A673 (cell line): ENCODE measurements at places on chromosomes 6 and 20. TPM values are rescaled to one million over a fixed set of nuclear protein-coding genes. Genes with fewer than 3 reads are reported as not detected.

DNA sequence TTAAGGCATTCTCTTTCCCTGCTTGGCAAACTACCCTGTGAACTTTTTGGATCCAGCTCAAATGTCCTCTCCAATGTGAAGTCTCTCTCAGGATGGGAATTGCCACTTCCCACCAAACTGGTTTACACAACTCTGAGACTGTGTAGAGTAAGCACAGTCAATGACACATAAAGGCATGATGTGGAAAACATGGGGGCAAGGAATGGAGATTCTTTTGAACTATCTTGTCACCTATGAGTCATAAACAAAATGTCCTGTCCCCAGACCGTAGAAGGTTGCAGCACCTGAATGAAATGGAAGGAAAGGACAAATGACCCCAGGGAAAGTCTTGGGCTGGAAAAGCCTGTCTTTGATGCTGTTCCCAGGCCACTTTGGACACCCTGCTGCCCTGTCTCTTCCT lies 11.0 kb upstream of the KIF13A start:
- no peak for DNase-seq

- peak; percentile 49 for DNase-seq
These were observed 158.5 kb downstream of the PHACTR1 start for GRCh38 chr6:12875051-12875450.

- DNase-seq = no peak
These were observed 157.6 kb upstream of the KCNQ5 start for GRCh38 chr6:72464246-72464645.

DNA sequence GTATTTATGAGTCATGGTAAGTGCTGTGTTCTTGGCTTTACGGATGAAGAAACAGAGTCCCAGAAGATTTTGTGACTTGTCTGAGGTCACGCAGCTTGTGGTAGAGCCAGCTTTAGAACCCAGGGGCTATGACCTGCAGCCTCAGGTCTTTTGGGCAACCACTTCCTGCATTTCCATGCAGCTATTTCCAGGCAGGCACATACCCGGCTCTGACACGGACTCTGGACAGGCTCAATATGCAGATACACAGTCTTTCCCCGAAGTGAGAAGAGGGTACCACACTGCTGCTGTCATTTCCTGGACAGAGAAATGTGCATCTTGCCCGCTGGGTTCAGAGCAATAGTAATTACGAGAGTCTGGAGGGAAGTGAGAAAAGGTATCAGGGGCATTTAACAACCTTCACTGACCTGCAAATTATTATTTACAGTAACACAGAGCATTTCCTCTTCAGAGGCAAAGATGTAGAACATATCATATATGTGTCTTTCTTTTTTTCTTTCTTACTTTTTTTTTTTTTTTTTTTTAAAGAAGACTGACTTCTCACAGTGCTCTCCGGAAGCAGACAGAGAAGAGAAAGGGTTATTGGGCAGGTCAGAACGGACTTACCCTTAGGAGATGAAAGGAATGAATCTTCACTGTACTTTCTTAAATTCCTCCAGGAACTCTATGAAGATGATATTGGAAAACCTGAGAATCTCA lies 185.1 kb downstream of the CLIC5 start:
- DNase-seq = no peak

The GSTA3 gene
- total RNA-seq = not detected in 2 replicates

- DNase-seq = no peak
These were observed 32.1 kb downstream of the BEND3 start for GRCh38 chr6:107083047-107083768.

- DNase-seq = no peak
These were observed 232.2 kb upstream of the SULF2 start for GRCh38 chr20:48017509-48017908.

DNA sequence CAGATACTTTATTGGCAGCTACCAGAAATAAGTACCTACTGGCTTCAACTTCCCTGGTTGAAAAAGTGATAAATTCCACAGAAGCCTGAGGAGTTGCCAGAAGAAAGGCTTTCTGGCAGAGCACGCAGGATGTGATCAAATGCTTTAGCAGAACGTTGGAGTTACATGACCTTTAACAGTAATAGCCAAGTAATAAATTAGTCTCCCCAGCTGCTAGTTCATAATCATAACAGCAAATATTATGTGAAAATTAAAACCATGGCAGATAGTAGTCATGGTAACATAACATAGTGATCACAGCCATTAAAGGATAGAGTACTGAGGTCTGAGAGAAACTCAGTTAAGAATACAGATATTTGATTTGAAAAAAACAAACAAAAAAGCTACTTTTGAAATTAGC lies 567.7 kb downstream of the ADGRB3 start:
- no peak for DNase-seq

- no peak for DNase-seq
These were observed 24.2 kb downstream of the ASXL1 start for GRCh38 chr20:32382102-32382950.

The IL17F gene
- total RNA-seq = not detected in 2 replicates

DNA sequence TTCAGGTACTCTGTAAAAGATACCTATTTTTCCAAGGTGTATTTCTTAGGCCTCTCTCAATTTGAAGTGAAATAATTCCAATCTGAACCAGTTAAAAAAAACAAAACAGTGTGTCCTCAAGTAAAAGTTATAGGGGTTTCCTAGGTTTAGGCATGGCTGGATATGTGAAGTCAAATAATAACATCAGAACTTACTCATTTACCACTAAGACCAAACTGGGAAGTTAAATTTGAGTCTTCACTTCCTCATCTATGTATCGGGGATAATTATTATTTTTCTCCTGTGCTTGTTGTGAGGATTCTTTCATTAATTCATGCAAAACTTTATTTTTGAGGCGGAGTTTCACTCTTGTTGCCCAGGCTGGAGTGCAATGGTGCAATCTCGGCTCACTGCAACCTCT lies 86.2 kb upstream of the PTPRK start:
- no peak for DNase-seq

The SNHG17 gene
- 91.4 and 105 TPM in 2 replicates for total RNA-seq

DNA sequence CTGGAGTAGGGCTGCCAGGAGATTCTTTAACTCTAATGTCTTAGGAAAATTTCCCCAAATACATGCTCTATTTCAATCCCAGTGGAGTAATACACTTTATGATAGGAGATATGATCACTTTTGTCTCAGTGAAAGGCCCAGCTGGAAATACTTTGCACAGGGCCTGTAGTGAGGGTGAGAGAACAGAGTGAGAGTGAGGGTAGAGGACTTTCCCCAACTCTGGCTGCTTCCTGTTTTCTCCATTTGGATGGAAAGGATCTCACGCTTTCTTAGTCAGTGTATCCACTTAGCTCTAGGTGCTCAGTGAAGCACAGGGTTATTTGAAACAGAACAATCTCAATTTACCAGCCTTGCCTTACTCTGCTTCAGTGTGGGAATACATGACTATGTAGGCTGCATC lies 36.6 kb downstream of the FAM229B start:
- DNase-seq = no peak

- peak; percentile 1 for DNase-seq
These were observed 639 bp upstream of the RCAN2 start for GRCh38 chr6:46491628-46492547.

DNA sequence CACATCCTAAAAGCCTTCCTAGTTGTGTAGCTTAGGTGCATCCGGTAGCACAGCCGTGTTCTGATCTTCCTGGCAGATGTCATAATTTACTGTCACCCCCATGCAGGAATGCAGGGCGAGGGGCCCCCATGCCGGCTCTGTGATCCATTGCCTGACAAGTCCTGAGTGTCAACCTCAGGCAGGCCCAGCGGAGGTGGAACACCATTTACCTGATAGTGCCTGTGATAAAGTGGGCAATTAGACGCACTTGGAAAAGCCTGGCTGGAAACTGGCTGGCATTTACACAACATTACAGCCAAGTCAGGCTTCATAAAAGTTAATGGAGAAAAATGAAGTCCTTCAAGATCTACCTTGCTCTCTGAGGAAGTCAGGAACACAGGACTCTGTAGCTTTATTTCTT lies 521.4 kb upstream of the JAG1 start:
- no peak for DNase-seq

GRCh38 chr6:26156850-26157250 lies 69.6 kb downstream of the HFE start:
- no peak for DNase-seq
